ENCODE measurements at places on chromosomes 7 and 10.

- no peak for DNase-seq
These were observed 54.5 kb downstream of the COL1A2 start for GRCh38 chr7:94449151-94449725.

GRCh38 chr7:53983480-53983879 lies 558.7 kb upstream of the VSTM2A start:
- DNase-seq: no peak

GRCh38 chr10:104353325-104354048 lies at the start of gene CFAP58:
Gene CFAP58 (plus strand): TSS chr10:104353833. CDS start chr10:104353898, 65 bp downstream.
- peak; percentile 77 for DNase-seq

GRCh38 chr7:39349452-39350123 lies 216.6 kb upstream of the YAE1 start:
- DNase-seq: no peak

GRCh38 chr7:104992306-104992705 lies 21.7 kb upstream of the KMT2E start:
- no peak for DNase-seq

- no peak for DNase-seq
These were observed 46.9 kb upstream of the PSMG3 start for GRCh38 chr7:1616741-1617140.

DNA sequence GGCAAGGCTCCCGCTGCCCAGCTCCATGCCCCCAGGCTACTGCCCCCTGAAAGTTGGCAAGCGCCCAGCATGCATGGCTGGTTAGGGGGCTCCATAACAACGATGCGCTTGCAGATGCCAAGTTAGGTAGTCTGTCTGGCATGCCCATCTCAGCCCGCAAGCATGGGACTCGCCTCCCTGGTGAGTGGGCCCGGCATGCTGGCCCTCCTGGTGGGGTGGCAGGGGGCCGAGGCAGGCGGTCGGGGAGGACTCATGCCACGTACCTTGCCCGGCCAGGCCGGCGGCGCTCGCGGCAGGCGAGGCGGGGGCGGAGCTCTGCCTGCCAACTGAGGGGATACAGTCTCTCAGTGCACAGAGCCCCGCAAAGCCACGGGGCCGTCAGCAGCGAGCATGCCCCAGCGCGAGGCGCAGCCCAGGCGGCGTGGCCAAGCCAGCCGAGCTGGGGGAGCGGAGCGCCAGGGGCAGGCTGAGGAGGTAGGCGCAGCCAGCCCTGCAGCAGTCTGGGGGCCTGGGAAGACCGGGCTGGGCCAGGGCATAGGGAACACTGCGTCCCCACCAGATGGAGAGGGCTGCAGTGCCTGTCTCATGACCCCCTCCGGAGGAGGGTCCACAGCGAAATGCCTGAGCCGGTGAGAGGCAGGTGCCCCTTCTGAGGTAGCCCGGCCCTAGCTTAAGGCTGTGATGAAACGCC lies 28.0 kb upstream of the NDST2 start:
- DNase-seq: no peak

GRCh38 chr10:96417441-96417840 lies 58.6 kb upstream of the OPALIN start:
- DNase-seq: no peak

DNA sequence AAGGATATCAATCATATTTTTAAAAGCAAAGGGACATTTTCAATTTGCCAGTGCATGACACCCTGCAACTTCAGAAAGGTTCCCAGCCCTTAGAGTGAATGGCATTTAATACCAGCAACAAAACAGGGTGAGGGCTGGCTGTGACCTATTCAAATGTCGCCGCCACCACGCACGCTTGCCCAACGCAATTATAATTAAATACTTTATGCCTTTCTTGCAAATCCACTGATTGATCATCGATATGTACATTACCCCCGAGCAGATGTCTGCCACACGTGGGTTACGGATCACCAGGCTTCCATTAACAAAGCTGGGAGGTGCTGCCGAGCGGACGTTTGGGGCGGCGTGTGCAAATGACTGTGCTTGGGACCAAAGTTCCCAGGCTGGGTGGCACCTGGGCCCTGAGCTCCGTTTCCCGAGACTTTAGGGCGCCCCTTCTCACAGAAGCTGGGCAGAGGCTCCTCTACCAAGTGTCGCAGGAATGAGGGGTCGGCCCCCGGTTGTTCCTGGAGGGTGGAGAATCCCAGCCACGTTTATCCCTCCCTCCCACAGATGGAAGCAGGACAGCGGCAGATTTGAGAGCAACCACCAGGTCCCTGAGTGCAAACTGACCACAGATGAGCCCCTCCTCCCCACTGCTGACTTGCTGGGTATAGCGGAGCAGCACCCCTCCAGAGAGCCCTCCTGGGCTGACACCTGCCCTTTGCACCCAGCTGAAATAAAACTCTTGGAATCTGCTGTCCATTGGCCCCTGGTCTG lies 3.9 kb downstream of the FOXL3 start:
- DNase-seq: no peak

- DNase-seq: no peak
These were observed 208.6 kb downstream of the ADAM12 start for GRCh38 chr10:126179637-126180036.

GRCh38 chr7:129610709-129611245 lies 743 bp upstream of the NRF1 start:
- no peak for DNase-seq

GRCh38 chr7:44284216-44284615 lies 41.2 kb downstream of the CAMK2B start:
- DNase-seq: no peak

GRCh38 chr10:30974773-30975415 lies 56.8 kb downstream of the ZNF438 start:
- DNase-seq: no peak

GRCh38 chr10:89563861-89564478 lies 28.6 kb upstream of the SLC16A12 start:
- no peak for DNase-seq

DNA sequence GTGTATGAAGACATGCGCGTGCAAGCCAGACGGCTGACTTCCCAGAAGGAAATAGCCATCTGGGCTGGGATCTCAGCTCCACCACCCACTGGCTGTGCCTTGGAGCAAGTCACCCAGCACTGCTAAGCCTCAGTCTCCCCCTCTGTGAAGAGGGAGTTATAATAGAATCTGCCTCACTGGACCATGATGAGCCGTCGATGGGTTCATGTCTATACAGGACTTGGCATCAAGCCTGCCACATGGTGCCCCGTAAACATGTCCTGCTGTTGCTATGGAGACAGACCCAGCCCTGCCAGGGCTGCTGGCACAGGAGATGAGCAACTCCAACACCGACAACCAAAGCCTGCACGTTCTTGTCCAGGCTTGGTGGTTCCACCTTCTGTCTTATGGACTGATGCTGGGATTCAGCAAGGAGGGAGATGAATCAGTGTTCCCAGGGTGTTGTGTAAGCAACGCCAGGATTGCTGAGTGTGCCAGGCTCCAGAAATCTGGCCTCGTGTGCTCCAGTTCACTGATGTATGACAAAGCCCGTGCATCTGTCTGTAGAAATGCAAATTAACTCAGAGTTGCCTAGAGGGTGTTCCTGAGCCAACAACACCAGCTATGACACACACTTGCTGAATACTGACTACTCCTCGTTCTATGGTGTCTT lies 5.6 kb downstream of the GPR15LG start:
- no peak for DNase-seq

DNA sequence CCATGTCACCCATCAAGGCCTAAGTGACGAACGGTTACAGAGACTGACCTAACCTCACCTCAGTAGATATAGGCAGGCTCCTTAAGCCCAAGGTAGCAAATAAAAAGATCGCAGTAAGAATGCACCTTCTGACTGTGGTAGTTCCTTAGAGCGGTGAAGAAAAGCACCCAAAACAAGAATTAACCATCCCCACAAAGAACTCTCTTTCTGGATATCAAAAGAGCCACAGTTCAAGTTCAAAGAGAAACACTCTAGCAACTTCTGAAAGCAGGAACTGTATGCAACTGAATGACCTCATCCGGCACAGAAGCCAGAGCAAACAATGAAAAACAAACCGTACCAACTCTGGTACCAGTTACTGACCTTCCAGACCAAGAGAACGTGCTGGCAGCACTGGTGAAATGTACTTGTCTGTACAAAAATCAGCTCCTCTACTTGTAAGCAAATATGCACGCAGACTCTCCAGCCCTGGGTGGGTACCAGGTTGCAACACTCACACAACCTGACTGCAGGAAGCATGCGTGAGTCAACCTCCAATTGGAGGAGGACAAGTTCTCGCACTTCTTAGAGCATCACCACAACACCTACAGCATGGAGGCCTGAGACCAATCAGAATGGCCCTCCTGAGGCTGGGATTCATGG lies 202.7 kb downstream of the FAM107B start:
- peak; percentile 40 for DNase-seq

- no peak for DNase-seq
These were observed 20.1 kb upstream of the CYP3A5 start for GRCh38 chr7:99699946-99700345.

GRCh38 chr10:28595613-28596012 lies 62.7 kb downstream of the WAC start:
- DNase-seq: no peak

DNA sequence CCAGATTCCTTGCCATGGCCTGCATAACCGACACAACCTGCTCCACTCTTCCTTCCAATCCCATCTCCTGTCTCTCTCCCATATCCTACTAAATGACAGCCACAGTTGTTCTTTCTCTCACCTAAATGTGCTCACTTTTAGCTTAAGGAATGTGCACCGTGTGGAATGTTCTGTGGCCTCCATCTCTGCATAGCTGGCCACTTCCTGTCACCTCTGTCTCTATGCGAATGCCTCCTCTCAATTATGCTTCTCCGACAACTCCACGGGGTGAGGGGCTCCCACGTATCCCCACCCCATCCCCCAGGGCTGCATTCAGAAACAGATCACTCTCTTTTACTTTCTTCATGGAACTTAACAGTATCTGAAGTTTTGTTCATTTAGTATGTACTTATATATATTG lies 110.7 kb downstream of the RAB18 start:
- no peak for DNase-seq

- DNase-seq: no peak
These were observed 573 bp upstream of the PON2 start for GRCh38 chr7:95435422-95435780.

DNA sequence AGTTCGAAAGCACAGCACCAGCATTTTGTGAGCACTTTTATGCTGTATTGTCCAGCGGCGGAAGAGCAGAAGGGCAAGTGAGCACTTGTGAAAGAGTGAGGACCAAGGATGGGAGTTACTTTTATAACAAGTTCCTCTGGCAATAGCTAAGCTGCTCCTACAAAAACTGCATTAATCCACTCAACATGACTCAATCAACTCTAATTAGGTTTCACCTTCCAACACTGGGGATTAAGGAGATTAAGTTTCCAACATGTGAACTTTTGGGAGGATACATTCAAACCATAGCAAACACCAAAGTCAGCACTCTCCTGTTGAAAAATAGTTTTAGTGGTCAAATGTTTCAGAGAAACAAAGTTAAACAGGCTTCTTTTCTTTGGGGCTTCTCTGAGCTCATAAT lies 844.5 kb downstream of the REEP3 start:
- DNase-seq: no peak

GRCh38 chr7:151081170-151082101 lies 827 bp upstream of the FASTK start:
- DNase-seq: no peak

GRCh38 chr10:69953851-69954250 lies 98.8 kb upstream of the MACROH2A2 start:
- no peak for DNase-seq

DNA sequence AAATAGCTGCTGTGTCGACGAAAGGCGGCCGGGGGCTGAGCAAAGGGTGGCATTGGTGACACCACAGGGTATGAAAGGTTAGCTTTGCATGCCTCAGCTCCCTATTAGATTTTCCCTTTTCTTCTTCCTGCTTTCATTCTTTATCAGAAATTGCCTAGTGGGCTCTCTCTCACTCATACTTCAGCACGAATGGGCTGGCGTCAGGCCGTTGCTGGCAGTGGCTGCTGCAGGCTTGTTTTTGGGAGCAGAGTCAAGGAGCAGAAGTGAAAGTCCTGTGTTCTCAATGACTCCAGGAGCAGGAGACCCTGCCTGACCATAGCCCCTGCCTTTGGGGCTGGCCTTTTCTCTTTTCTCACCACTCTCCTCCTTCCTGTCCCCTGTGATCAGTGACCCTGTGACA lies 318.0 kb downstream of the PLXNA4 start:
- no peak for DNase-seq

- DNase-seq: no peak
These were observed 266 bp upstream of the MDFIC start for GRCh38 chr7:114921631-114922025.

GRCh38 chr7:43878867-43879266 lies 9.6 kb upstream of the MRPS24 start:
- DNase-seq: no peak

GRCh38 chr7:95608359-95609173 lies 12.2 kb upstream of the PDK4 start:
- DNase-seq: peak; percentile 74

DNA sequence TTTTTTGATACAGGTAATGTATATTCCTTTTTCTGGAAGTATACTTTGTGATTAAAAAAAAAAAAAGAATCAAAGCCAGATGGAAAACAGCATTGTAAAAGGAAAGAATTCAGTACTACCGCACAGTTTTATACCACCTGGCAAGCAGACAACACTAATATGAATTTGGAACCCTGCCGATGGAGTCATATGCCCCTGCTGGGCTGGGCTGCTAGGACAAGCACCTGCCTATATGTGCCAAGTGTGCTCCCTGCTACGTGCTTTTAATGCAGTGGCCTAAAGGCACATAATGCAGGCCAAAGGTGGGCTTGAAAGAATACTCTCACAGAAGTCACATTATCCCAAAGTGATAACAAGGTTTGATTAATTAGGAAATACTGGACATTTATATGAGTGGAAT lies 29.8 kb upstream of the WAC start:
- DNase-seq: no peak

GRCh38 chr10:7100032-7100702 lies 310.7 kb downstream of the SFMBT2 start:
- no peak for DNase-seq

GRCh38 chr10:37448161-37448560 lies 322.8 kb downstream of the ANKRD30A start:
- no peak for DNase-seq

- DNase-seq: no peak
These were observed 150.8 kb downstream of the RNF216 start for GRCh38 chr7:5630670-5631069.
